HTR-8/SVneo (cell line): ENCODE measurements at places on chromosomes 13 and 19.

DNA sequence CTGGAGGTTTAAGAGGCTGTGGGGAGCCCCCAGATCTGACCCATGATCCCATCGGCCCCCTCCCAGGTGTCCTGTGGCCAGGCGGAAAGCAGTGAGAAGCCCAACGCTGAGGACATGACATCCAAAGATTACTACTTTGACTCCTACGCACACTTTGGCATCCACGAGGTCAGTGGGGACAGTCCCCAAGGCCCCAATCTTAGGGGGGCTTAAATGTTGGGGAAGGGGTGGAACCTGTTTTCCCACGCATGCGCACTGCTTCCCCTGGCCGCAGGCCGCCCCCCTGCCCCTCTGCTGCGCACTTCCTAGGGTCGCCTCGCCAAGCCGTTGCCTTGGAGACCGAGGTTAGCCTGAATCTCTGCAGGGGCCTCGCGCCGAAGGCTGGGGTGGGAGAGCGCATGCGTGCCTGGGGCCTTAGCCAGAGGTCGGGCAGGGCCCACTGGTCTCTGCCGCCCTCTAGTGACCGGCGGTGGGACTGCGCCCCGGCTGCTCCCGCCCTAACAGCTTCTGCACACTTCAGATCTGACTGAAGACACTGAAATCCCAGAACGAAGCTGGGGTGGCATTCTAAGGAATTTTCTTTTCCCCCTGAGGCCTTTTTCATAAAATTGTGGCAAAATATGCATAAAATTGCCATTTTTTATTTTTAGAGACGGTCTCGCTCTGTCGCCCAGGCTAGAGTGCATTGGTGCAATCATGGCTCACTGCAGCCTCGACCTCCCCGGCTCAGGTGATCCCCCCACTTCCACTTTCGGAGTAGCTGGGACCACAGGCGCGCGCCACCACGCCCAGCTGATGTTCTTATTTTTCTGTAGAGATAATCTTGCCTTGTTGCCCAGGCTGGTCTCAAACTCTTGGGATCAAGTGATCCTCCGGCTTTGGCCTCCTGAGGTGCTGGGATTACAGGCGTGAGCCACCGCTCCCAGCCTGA is 3.6 kb downstream of the PRMT1 start:
- DNase-seq, result peak; percentile 92

DNA sequence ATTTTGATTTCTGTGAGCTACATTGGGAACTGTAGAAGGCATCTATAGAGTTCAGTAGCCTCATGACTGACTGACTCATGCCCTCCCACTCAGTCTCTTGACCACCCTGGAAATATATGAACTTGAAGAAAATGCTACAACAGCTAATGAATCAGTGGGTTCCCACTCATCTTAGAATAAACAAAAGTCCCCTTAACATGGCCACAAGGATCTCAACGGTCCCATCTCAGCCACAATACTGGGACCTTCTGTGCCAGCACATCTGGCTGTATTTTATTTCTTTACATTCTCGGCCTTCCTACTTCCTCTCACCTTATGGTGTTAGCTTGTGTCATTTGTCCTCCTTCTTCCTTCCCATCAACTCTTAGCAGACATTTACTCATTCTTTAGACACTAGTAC is 619.8 kb downstream of the DCT start:
- DNase-seq, result no peak

- no peak for DNase-seq
Observed at GRCh38 chr19:47637550-47637949, 28.6 kb downstream of the BICRA start.

- DNase-seq, result no peak
Observed at GRCh38 chr13:45179428-45179827, 21.4 kb downstream of the KCTD4 start.

GRCh38 chr13:79435561-79435990 is 29.5 kb upstream of the RBM26 start:
- no peak for DNase-seq

GRCh38 chr13:31442571-31442970 is 242.8 kb downstream of the B3GLCT start:
- no peak for DNase-seq

- peak; percentile 7 for DNase-seq
Observed at GRCh38 chr13:77779552-77780272, 82.2 kb downstream of the SLAIN1 start.

GRCh38 chr13:40895227-40896184 is 106.1 kb downstream of the SLC25A15 start:
- no peak for DNase-seq

DNA sequence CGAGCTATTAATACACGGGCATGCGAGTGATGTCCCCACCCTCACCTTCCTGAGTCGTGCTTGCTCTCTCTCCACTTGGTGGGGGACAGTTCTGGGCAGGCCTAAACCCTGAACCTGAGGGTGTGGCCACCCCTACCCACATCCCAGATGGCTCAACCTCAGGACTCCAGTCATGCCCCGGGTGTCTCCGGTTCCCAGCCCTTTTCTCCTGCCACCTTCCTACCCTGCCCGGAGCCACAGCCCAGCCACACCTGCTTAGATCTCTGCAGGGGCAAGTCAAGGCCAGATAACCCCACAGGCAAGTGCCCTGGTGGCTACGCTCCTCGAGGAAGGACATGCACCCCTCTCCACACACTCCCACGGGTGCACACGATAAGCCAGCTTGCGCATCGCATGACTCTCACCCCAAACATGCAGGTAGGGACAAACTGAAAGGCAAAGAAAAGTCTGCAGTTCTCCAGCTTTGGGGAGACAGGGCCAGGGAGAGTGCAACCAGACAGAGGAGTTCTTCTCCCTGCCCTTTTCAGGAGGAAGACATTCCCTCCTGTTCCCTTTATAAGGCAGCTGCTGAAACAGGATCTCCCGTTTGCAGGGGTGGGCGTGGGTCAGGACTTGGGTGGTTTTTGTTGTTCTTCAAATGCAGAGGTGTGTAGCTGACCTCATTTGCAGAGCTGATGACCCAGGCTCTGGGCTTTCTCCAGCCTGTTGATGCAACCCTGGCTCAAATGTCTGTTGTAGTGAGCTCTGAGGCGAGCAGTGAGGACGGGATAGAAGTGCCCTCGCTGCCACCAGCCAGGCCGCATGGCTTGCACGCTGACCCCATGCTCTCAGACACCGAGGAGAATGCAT is 88.6 kb downstream of the DPF1 start:
- DNase-seq, result no peak

DNA sequence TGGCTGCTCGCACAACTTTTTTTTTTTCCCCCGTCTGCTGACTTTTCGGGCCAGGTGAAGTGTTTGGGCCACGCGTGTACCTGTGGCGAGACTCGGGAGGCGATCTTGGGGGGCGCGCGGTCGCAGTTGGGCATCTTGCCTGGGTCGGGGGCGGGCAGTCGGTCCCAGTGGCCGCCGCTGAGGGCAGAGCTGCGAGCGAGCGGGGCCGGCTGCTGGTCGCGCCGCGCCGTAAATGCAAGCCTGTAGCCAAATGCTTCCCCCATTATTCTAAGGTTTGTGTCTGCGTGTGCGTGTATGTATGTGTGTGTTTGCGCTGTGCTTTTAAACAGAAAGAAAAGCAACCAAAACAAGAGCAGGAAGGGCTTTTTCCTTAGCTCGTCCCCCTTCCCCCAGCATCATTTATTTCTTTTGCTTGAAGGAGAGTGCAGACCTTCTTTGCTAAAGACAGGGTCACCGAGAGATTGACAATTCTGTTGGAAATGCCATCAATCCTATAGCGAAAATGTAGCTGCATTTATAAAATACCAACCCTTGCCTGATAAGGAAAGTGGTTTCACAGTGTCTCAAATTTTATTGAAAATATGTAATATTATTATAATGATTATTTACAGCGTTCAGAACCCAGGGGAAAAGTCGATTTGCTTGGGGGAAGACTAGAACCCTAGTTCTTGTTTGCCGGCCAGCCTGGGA is 143.2 kb upstream of the ZNF536 start:
- DNase-seq, result no peak

DNA sequence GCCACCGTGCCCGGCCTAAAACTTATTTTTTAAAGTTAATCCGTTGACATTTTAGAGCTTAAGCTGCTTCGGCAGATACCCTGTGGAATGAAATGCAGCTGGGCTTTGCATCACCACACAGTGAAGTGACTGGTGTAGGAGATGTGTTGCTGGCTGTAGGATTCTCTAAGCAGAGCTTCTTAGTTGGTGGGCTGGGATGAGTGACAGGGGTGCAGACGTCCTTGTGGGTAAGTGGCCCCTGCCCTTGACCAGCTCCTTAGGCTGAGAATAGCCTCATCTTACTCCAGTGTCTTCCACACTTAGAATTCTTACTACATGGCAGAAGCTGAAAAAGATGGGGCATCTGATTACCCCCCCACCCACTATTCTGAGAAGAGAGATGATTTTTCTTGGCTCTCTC is 11.6 kb downstream of the GATAD2A start:
- DNase-seq, result no peak

- no peak for DNase-seq
Observed at GRCh38 chr19:57850553-57851017, 926 bp downstream of the ZNF587 start.

GRCh38 chr19:41706741-41707501 is 1.5 kb upstream of the CEACAM5 start:
- DNase-seq, result peak; percentile 52

- no peak for DNase-seq
Observed at GRCh38 chr13:26853323-26853722, 92.7 kb upstream of the GPR12 start.

- no peak for DNase-seq
Observed at GRCh38 chr13:73061876-73062275, 3.1 kb downstream of the KLF5 start.

DNA sequence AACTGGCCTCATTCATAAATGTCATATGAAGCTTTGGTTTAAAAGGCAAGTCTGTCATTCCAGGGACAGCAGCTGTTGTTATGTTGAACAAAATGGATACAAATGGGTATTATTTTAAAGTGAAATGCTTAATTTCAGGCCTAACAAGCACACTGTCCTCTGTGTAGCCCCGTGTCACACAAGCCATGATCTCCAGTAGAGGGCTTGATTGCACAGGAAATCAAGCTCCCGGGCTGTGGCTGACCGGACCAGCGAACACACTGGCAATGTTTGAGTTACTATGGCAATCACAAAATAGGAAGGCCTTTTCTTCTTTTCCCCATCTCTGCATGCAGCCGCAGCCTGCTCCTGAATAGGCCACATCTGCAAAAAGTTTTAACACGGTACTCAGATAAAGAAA is 64.0 kb upstream of the GSX1 start:
- DNase-seq, result no peak

- no peak for DNase-seq
Observed at GRCh38 chr13:21018220-21018619, 43.2 kb downstream of the LATS2 start.

DNA sequence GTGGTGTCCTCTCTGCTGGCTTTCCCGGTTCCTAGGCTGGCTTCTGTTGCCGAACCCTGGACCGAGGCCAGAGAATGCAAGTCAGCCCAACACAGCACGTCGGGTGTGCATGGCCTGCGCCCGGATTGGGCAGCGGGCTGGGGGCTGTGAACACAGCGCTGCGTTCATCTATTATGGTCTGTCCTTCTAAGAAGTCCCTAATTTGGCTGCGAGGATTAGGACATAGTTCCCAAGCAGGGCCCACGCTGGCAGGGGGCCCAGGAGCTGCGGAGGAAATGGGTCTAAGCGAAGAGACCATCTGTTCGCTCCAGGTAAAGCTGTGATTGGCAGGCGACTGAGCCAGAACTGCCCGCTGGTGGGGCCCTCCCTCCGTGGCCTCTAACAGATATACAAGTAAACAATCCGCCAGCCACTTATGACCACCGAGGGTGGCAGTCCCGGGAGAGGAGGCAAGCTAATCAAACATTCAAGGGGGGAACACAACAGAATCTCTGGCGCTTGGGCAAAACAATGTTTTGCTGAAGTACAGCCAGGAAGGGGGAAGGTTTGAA is 6.0 kb downstream of the SYCE2 start:
- DNase-seq, result no peak

- peak; percentile 77 for DNase-seq
Observed at GRCh38 chr19:1264801-1265614, 4.1 kb upstream of the CIRBP start.

- DNase-seq, result no peak
Observed at GRCh38 chr19:10252707-10253106, 693 bp downstream of the MRPL4 start.

- peak; percentile 85 for DNase-seq
Observed at GRCh38 chr19:18417250-18418028, 1.8 kb upstream of the SSBP4 start.

- no peak for DNase-seq
Observed at GRCh38 chr13:53357582-53357981, 329.0 kb downstream of the OLFM4 start.

DNA sequence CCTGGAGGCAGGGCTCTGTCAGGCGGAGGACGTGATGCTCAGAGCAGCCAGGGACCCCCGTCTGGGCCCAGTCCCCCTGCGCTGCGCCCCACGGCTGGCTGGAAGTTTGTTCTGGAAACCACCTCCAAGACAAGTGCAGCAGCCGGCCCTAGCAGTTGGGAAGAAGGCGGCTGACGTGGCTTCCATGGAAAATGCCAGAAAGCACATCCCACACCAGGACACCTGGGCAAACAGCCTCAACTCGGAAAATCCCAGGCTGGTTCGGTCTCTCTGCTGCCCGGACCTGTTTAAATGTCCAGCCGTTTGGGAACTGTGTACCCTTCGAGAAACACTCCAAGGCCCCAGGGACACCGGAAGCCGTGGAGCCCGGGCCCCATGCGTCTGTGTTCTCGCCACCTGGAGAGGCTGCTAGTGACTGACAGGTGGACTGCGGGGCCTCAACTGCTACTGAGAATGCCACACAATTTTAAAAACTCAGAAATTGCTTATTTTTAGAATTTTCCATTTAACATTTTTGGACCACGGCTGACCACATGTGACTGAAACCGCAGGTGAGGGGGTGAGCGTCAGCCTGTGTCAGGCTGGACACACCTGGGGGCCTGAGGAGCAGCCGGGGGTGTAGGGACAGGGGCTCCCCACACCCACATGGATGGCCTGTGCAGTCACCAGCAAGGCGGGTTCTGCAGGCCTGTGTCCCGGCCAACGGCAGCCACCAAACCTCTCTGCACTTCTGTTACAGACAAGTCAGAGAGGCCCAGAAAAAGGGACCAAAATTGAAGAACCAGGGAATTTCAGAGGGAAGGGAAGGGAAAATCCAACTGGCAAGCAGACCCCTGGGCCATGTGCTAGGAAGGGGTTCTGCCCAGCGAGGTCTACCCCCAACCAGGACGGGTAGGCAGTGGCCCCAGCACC is 31.7 kb downstream of the RASA3 start:
- DNase-seq, result no peak

GRCh38 chr19:13400296-13400695 is 106.0 kb downstream of the CACNA1A start:
- DNase-seq, result no peak

GRCh38 chr19:18453269-18454024 is 15.5 kb upstream of the ISYNA1 start:
- DNase-seq, result no peak

GRCh38 chr19:41352609-41353465 is 885 bp downstream of the TGFB1 start:
- DNase-seq, result peak; percentile 71

GRCh38 chr19:18989316-18989715 is 44.0 kb downstream of the SUGP2 start:
- no peak for DNase-seq

DNA sequence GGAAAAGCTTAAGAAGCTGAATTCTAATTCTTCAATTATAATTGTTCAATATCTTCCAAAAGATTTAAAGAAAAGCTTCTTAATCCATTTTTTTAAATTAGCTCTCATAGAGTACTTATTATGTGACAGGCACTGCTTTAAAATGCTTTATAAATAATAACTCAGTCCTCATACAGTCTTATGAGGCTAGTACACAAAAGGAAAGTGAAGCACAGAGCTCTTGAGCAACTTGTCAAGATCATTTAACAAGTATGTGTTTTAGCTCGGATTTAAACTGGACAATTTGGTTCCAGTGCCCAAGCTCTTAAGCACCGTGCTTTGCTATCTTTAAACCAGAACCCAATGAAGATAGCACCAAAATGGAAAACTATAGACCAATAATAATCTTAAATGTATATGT is 106.1 kb downstream of the DHRS12 start:
- no peak for DNase-seq
